ENCODE measurements at places on chromosomes 13 and 19.
A peak's percentile ranks its signal among the peaks of the same experiment; 100 is the strongest.

GRCh38 chr13:64338671-64339070 is 2891.5 kb downstream of the PCDH9 start:
- DNase-seq: no peak

GRCh38 chr19:45103156-45103507 is 10.2 kb downstream of the PPP1R37 start:
- DNase-seq: peak; percentile 65

DNA sequence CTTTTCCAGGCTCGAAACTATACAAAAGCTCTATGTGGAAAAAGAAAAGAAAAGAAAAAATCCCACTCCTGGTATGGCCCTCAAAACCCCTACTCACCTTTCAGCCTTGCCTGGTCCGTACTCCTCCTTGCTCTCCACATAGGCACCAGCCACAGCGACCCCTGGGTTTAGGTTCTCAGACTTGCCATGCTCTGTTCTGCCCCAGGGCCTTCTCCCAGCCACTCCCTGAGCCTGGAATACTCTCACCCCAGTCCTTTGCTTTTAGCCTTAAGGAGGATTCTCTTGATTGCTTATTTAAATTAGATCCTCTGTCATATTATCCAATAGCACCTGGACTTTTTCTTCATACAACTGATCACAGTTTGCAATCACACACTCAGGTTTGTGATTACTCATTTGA is 522.5 kb downstream of the DIAPH3 start:
- DNase-seq: no peak

GRCh38 chr19:11422163-11423065 is 3.3 kb upstream of the RGL3 start:
- peak; percentile 72 for DNase-seq

DNA sequence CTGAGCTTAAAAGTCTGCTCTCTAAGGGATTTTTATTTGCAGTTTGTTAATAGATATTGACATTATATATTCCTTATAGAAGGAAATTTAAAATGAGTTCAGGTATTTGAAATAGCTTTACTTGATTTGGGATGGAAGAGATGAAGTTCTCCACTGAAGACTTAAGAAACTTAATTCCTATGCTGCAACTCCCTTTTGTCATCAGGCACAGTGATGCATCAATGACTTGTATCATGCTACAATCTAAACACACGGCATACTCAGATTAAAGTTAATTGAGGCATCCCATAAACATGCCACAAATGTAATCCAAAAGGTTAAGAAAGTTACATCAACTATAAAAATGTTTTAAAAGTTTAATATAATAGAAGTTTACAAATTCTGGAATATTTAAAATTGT is 109.0 kb downstream of the STARD13 start:
- no peak for DNase-seq

GRCh38 chr19:30656520-30657100 is 284.4 kb downstream of the ZNF536 start:
- DNase-seq: no peak

DNA sequence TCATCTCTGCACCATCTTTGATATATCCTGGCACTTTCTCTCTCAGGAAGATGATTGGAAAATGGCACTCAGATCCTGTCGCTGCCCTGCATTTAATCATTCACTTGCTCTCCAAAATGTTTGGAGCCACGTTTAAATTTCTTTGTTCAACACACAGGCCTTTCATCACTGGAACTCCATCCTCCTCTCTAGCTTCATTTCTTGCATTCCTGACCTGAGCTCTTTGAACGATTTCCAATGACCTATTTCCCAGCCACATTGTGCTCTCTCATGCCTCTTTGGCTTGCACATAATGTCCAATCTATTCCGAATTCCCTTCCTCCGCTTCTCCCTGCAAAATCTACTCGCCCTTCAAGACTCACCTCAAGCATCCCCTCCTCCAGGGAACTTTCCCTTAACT is 287.4 kb upstream of the NBEA start:
- no peak for DNase-seq

DNA sequence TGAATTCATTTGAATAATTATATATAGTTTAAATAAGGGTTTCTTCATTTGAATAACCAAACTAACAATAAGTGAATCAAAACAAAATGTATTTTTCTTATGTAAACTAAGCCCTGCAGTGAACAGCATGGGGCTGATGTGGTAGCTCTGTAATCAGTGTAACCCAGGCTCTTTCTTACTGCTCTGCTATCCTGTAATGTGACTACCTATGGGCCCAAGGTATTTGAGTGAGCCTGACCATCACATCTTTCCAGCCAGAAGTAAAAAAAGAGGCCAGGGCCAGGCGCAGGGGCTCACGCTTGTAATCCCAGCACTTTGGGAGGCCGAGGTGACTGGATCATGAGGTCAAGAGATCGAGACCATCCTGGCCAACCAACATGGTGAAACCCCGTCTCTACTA is 494.6 kb downstream of the DCT start:
- no peak for DNase-seq

DNA sequence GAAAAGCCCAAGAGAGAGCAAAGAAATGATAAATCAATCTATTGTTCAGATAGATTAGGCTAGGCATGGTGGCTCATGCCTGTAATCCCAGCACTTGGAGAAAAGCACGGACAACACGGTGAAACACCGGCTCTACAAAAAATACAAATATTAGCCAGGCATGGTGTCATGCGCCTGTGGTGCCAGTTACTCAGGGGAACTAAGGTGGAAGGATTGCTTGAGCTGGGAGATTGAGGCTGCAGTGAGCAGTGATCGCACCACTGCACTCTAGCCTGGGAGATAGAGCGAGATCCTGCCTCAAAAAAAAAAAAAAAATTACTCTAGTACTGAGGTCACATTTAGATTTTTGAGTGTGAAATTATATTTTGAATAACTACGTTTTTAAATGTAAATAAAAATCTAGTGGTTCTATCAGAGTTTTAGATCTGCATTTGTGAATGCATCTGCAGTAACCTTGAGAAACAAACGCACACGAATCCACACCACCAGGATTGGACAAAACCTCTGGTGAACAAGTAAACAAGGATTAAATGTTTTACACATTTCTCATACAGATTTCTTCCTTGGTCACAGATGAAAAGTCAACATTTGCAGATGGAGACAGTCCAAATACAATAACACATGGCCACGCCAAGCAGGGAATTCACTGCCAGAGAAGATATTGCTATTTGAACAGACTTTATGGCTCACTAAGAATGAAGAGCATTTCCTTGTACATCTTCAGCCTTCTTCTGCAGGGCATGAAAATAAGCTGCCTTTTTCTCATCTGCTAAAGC is 917.6 kb downstream of the PCDH9 start:
- DNase-seq: no peak

- no peak for DNase-seq
Observed at GRCh38 chr13:43116242-43116641, 92.9 kb downstream of the DNAJC15 start.

DNA sequence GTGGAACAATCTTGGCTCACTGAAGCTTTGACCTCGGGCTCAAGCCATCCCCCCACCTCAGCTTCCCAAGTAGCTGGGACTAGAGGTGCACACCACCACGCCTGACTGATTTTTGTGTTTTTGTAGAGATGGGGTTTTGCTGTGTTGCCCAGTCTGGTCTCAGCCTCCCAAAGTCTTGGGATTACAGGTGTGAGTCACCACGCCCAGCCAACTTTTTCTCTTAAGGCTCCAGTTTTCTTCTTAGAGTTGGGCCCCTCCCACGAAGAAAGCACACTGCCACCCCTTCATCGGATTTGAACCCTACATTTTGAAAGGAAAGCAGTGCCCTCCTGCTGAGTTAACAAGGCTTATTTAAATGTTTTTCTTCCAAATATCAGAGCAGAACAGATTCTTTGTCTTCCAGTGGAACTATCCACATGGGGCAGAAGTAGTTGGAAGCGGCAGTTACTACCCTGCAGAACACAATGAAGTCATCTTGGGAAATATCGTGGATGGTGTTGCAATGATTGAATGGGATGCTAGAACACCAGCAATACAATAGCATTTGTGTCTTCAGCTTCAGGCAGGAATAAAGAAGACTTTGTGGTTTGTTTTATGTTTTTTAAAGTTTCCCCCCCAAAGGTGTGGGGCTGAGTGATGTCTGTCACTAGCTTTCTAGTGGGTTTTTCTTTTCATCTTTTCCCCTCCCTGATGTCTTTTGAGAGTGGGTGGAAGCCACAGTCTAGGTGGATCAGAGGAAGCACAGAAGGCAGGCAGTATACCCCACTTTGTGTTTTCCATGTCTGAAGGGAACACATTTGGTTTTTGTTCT is 8.9 kb downstream of the ACTN4 start:
- peak; percentile 63 for DNase-seq

DNA sequence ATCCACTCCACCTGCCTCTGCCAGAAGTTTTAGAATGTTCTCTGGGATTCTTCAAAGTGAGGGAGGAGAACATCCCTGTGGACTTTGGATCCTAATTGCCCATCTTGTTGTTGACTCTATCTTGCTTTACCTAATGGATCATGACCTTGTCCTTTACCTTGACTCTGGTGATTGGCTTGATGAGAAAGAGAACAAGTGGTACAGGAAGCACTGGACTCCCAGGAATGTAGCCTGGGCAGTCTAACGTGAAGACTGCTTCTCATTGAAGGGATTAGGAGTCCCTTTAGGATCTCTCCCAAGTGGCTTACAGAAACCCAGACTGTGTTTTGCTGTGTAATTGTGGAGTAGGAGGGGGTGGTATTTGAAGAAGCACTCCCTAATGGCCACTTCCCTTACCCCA is 63.9 kb downstream of the SLC10A2 start:
- no peak for DNase-seq

DNA sequence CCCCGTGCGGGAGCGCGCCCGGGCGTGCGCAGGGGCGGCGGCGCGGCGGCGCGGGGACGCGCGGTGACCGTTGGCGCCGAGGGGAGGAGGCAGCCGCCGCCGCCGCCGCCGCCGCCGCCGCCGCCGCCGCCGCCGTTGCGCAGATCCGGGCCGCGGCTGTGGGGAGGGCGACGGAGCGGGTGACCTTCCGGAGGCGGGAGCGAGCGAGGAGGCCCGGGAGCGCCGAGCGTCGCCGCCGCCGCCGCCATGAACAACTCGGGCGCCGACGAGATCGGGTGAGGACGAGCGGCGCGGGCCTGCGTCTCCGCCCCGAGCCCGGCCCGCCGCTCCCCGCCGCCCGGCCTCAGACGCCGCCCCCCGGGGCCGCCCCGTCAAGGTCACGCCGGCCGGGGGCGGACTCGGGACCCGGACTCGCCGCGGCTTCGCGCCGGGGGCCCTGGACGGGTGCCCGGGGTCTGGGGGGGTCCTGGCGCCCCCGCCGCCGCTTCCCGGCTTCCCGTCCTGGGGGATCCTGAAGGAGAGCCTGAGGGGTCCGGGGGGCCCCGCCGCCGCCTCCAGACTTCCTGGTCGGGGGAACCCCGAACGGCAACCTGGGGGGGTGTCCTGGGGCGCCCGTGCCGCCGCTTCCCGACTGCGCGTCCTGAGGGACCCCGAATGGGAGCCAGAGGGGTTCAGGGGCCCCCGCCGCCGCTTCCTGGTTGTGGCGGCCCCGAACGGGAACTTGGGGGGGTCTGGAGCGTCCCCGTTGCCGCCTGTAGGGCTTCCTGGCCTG is at the start of gene DAZAP1:
Gene DAZAP1 (plus strand): TSS at position 59 of the 772 bp plus-strand sequence. CDS start 188 bp downstream, at position 247.
- peak; percentile 42 for DNase-seq

DNA sequence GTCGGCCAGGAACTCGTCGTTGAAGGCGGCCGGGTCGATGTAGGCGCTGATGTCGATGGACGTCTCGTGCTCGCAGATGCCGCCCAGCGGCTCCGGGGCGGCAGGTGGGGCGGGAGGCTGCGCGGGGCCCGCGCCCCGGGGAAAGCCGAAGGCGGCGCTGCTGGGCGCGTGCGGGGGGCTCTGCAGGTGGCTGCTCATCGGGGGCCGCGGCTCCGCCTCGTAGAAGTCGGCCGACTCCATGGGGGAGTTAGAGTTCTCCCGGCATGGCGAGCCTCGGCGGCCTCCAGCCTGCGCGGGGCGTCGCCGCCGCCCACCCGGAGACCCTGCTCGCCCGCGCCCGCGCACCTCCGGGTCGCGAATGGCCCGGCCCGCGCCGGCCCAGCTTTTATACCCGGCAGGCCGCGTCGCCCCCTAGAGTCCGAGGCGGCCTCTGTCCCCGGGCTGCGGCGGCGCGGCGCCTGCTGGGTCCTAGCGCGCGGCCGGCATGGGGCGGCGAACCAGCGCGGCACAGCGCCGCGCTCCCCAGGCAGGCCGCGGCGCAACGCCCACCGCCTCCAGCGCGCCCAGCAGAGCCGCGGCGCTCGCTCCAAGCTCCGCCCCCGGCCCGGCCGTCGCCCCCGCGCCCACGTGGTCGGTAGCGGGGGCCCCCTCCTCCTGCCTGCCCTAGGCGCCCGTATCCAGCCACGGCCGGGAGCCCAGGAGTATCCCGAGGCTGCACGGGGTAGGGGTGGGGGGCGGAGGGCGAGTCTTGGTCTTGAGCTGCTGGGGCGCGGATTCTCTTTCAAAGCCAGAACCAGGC is at the start of gene CEBPA:
Gene CEBPA (minus strand): TSS at position 360 of the 799 bp plus-strand sequence. CDS start 120 bp downstream, at position 240.
- DNase-seq: peak; percentile 59

- peak; percentile 69 for DNase-seq
Observed at GRCh38 chr19:45607071-45608029, 5.3 kb upstream of the GPR4 start.

DNA sequence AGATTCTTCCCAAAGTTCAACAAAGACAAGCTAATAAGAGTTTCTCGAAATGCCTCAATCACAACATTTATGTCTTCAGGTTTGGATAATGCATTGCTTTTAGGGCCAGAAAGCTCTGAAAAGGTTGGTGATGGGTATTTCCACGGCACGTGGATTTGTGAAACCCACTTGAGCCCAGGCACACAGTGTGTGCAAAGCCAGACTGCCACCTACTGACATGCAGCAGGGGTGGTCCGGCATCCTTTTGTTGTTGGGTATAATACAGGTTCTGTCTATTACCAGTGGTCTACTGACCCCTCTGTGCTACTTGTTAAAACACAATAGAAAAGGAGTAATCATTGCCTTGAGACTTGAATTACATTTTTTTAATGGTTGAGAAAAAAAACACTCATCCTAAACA is 225.6 kb downstream of the RAP2A start:
- DNase-seq: no peak

- no peak for DNase-seq
Observed at GRCh38 chr13:98889419-98890085, 88.3 kb downstream of the DOCK9 start.

DNA sequence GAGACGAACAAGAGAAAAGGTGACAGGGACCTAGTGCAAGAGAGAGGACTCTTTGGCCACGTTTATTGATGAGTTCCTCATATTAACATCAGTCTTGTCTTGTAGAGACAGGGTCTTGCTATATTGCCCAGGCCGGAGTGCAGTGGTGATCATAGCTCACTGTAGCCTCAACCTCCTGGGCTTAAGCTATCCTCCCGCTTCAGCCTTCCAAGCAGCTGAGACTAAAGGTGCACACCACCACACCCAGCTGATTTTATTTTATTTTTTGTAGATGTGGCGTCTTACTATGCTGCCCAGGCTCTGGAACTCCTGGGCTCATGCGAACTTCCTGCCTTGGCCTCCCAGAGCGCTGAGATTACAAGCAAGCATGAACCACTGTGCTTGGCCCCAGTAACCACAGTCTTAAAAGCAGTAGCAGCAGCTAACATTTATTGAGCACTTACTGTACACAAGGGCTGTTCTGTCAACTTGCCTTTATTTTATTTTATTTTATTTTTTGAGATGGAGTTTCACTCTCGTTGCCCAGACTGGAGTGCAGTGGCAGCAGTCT is 1.1 kb upstream of the SH2D3A start:
- peak; percentile 35 for DNase-seq

GRCh38 chr13:26897706-26898550 is 137.3 kb upstream of the GPR12 start:
- no peak for DNase-seq

GRCh38 chr19:50790922-50791467 is 780 bp downstream of the ACP4 start:
- DNase-seq: no peak

Measured in CD4-positive, alpha-beta T cell treated with Interleukin-17A for 4 hours (primary cell).